Natural killer cell (primary cell): ENCODE measurements at places on chromosomes 5 and 9. TPM values are rescaled to one million over a fixed set of nuclear protein-coding genes. Genes with fewer than 3 reads are reported as not detected.

The SEMA6A gene
- not detected for total RNA-seq

The NAA35 gene
- 21.0 TPM for total RNA-seq

The GLRA1 gene
- not detected for total RNA-seq

DNA sequence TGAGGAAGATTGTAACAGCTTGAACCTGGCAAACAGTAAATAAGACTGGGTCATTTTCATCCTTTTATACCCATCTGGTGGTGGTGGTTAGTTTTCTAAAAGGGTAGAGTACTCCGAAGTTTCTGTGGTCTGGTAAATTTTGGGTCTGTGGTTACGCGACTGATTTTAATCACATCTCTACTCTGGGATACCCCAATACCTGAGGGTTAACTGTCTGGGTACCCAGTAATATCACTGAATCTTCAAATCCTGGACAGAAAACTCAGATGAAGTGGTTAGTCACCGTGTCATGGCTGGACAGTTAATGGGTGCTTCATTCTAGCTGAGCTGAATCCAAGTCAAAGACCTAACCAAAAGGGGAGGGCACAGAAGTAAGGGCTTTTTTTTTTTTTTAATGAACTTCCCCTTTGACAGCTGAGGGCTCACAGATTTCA is 474.2 kb downstream of the GADD45G start:
- no peak overlapping the region for H3K4me3 ChIP-seq
- no peaks in the 10 kb centered on the region for H3K4me1 ChIP-seq
- no peaks in the 10 kb centered on the region for H3K27me3 ChIP-seq
- DNase-seq: no peak
- no peaks in the 10 kb centered on the region for H3K36me3 ChIP-seq

GRCh38 chr9:76576344-76576743 is 117.4 kb downstream of the GCNT1 start:
- no peak overlapping the region for H3K4me3 ChIP-seq
- peaks cover 36% of the 10 kb centered on the region for H3K4me1 ChIP-seq
- peak overlapping the region; percentile 67 for H3K27ac ChIP-seq
- H3K27me3 ChIP-seq: no peaks in the 10 kb centered on the region

GRCh38 chr5:124544366-124545055 is 201.9 kb downstream of the ZNF608 start:
- peaks cover 4% of the 10 kb centered on the region for H3K4me1 ChIP-seq
- no peak for DNase-seq
- H3K4me3 ChIP-seq: no peak overlapping the region
- H3K27me3 ChIP-seq: no peaks in the 10 kb centered on the region

DNA sequence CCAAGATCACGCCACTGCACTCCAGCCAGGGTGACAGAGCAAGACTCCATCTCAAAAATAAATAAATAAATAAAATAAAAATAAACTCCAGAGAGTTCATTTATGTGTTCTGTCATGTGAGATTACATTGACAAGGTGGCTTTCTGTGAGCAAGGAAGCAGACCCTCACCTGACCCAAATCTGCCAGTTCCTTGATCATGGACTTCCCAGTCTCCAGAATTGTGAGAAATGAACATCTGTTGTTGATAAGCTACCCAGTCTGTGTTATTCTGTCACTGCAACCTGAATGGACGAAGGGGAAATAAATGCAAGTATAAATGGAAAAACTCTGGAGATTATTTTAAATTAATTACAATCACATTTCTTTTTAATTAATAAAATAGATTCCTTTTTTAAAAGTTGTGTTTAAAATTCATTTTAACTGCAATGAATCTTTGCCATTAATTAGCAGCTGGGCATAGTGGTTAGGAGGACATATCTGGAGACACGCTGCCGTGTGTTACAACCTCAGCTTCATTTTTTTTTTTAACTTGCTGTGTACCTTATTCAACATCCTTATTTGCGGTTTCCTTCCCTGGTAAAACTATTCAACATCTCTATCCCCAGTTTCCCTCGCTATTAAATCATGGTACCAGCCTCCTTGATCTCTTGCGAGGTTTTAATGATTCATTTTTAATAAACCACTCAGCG is 376.4 kb downstream of the CHSY3 start:
- no peaks in the 10 kb centered on the region for H3K4me1 ChIP-seq
- no peaks in the 10 kb centered on the region for H3K27me3 ChIP-seq
- H3K27ac ChIP-seq: no peak overlapping the region
- H3K36me3 ChIP-seq: no peaks in the 10 kb centered on the region
- DNase-seq: no peak

DNA sequence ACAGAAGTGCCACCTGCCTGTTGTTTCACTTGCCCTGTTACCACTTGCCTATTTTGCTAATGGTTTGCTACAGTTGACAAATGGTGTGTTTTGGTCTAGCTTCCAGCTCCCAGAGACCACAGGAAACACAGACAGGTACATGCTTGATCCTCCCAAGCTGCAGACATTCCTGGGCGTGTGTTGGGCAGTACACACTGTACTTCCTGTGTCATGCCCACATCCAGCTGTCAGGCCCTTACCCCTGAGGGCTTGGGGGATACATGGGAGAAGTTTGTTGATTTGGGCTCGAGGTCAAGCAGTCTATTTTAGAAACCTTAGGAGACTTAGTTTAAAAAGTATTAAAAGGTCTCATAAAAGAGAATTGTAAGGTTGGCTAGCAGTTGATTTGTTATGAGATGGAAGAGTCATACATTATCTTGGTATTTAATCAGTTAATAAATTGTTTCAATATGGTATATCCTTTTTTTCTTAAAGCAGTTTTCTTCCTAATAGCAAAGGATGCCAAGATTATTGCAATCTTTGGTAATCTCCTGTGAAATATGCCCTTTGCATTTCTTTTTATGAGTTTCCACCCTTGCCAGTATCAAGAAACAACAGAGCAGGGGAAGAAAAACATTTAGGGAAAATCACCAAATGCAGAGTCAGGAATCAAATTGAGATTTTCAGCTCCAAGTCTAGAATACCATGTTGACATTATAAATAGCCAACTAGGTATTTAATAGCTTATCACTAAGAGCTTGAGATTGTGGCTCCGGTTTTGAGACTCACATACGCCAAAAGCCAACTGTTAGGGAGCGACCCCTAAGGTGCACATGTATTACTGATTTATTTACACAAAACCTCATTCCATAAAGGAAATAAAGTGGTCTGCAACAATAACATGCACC is 52.3 kb upstream of the CD180 start:
- no peak overlapping the region for H3K4me3 ChIP-seq
- H3K36me3 ChIP-seq: no peaks in the 10 kb centered on the region
- no peak for DNase-seq
- H3K4me1 ChIP-seq: peaks cover 7% of the 10 kb centered on the region

DNA sequence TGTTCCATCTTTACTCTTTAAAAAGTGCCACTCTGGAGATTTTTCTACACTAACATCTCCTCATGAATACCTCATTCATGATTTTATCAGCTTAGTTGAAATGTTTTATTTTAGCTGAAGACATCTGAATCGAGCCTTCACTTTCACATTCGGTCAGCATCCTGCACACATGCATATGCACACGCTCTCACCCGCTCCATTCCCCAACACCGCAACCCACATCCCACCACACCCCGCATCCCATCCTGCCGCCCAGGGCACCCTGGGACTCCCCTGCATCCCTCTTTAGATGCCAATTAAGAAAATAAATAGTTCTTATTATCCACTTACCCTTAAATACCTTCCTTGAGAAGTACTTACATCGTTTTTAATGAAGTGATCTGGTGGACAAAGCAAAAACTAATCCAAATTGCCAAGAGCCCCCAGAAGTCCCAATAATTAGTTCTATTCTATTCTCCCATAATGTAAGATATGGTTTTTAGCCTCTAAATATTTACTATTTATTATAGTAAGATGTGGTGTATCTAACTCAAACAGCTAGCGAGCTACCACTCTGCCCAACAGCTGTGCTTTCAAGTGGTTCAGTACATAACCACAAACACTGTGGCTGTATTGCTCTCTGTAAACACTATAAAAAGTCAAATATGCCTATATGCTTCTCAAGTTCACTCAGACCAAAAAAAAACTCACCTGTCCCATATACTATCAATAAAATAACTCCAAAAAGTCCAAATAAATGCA is 38.2 kb downstream of the GZMK start:
- H3K4me3 ChIP-seq: peak overlapping the region; percentile 38
- peaks cover 26% of the 10 kb centered on the region for H3K4me1 ChIP-seq
- no peaks in the 10 kb centered on the region for H3K36me3 ChIP-seq
- H3K27me3 ChIP-seq: no peaks in the 10 kb centered on the region

DNA sequence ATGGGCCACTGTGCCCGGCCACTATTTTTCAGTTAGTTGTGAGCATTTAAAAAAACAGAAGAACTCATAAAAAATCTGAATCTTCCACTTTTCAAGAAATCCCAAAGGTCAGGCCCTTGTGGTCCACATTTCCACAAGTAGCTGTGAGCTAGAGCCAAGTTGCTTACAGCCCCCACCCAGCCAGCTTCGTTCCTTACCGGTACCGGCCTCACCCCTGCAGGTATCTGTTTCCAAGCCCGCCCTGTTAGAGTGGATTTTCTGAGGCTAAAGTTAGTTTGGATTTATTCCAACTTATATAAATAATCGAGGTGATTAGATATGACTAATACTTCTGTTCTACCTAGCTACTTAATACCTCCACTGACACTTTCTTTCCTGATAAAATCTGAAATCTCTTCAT is 81.0 kb downstream of the F2RL2 start:
- H3K4me3 ChIP-seq: no peak overlapping the region
- peak overlapping the region; percentile 90 for H3K27ac ChIP-seq
- H3K27me3 ChIP-seq: no peaks in the 10 kb centered on the region
